Cardiac muscle cell (in vitro differentiated cells and primary cell): ENCODE measurements at places on chromosomes 2 and 18. TPM values are rescaled to one million over a fixed set of nuclear protein-coding genes. Genes with fewer than 3 reads are reported as not detected.

ANXA4 gene
- 11.0 and 18.0 TPM in 2 replicates for total RNA-seq

PSMD1 gene
- total RNA-seq, result 68.1 and 122 TPM in 2 replicates

UGT1A8 gene
- total RNA-seq, result not detected in 2 replicates

SULT1C4 gene
- total RNA-seq, result 9.3 and 14.3 TPM in 2 replicates

C2orf15 gene
- total RNA-seq, result 2.3 and 2.4 TPM in 2 replicates

FBXO48 gene
- total RNA-seq, result 0.46 and 0.66 TPM in 2 replicates

MAP3K19 gene
- total RNA-seq, result not detected in 2 replicates

DSC1 gene
- total RNA-seq, result not detected in 2 replicates

RGPD5 gene
- total RNA-seq, result 15.2 and 37.1 TPM in 2 replicates

FER1L5 gene
- 0.63 and 2.1 TPM in 2 replicates for total RNA-seq

SIX3 gene
- total RNA-seq, result not detected in 2 replicates

L3MBTL4 gene
- total RNA-seq, result 5.8 and 7.7 TPM in 2 replicates

RPRM gene
- 0.07 TPM in 1 of 2 replicates, not detected in the other for total RNA-seq

CROCC2 gene
- total RNA-seq, result not detected in 2 replicates

WNT10A gene
- total RNA-seq, result not detected in 2 replicates

LIMS2 gene
- 23.2 and 32.9 TPM in 2 replicates for total RNA-seq

POTEI gene
- 1.2 and 2.4 TPM in 2 replicates for total RNA-seq

GATA6 gene
- 182 and 187 TPM in 2 replicates for total RNA-seq

SGPP2 gene
- 24.6 and 44.6 TPM in 2 replicates for total RNA-seq

MYO5B gene
- total RNA-seq, result 6.4 and 16.7 TPM in 2 replicates

ESCO1 gene
- 12.6 and 18.3 TPM in 2 replicates for total RNA-seq

PRKRA gene
- 63.2 and 78.5 TPM in 2 replicates for total RNA-seq

TMEM131 gene
- 15.3 and 19.1 TPM in 2 replicates for total RNA-seq

ARHGAP28 gene
- total RNA-seq, result 19.3 and 23.7 TPM in 2 replicates

PKP4 gene
- 43.8 and 73.1 TPM in 2 replicates for total RNA-seq

HDHD2 gene
- 40.8 and 55.4 TPM in 2 replicates for total RNA-seq

KLHL41 gene
- 33.1 and 56.3 TPM in 2 replicates for total RNA-seq

AMER3 gene
- total RNA-seq, result 0.25 and 1.2 TPM in 2 replicates

CDH19 gene
- total RNA-seq, result not detected in 2 replicates

CIB4 gene
- total RNA-seq, result 0.49 TPM in 1 of 2 replicates, not detected in the other

OSBPL6 gene
- 0.60 and 1.6 TPM in 2 replicates for total RNA-seq

TMEM17 gene
- 1.8 and 3.2 TPM in 2 replicates for total RNA-seq

RFX8 gene
- total RNA-seq, result 0.12 TPM in 1 of 2 replicates, not detected in the other

SLC38A11 gene
- not detected in 2 replicates for total RNA-seq

ESPNL gene
- 4.3 and 8.5 TPM in 2 replicates for total RNA-seq

SERPINB10 gene
- total RNA-seq, result not detected in 2 replicates

APCDD1 gene
- total RNA-seq, result 30.8 and 32.8 TPM in 2 replicates

KCNG2 gene
- not detected in 2 replicates for total RNA-seq

CNTNAP5 gene
- total RNA-seq, result 0.03 TPM in 1 of 2 replicates, not detected in the other

AGXT gene
- total RNA-seq, result 0.06 and 0.67 TPM in 2 replicates

SH3RF3 gene
- total RNA-seq, result 1.4 and 1.7 TPM in 2 replicates

SERPINB3 gene
- total RNA-seq, result not detected in 2 replicates
